Activated CD4-positive, alpha-beta T cell treated with anti-CD3 and anti-CD28 coated beads, Interleukin-2, amount 50 U/mL, for 16 hours (primary cell): ENCODE measurements at places on chromosomes 1 and 21.

DNA sequence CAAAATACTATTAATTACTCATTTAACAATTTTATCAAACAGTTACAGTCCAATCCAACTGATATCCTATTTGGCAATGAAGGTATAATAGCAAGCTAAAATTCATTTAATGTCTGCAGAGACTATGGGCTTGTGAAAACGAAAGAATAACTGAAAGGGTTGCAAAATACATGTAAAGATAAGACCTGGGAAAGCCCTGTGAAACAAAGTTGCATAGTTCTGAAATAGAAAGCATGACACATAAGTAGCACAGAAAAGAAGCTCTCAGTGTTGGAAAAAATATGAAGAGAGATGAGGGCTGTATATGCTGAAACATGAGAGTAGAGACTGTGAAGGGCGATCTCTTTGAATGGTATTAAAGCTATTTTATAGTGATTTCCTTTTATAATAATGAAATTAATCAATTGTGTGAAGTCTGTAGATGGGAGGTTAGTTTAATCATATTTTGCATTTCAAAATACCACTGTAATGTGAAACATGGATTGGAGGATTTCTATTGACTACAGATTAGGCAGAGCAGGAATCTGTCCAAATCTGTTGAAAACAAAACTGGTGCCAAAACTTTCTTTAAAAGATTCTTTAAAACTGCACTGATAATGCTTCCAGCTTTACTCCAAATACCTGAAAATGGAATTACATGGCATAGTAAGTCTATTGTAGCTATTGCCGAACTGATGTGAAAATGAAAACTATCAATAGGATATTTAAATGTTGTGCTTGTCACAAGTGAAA is 1518.9 kb upstream of the B3GALT2 start:
- no peak for DNase-seq

GRCh38 chr1:34863501-34863900 is 4.0 kb upstream of the SMIM12 start:
- DNase-seq: no peak

- no peak for DNase-seq
Observed at GRCh38 chr1:228146417-228147150, 3.1 kb upstream of the GJC2 start.

DNA sequence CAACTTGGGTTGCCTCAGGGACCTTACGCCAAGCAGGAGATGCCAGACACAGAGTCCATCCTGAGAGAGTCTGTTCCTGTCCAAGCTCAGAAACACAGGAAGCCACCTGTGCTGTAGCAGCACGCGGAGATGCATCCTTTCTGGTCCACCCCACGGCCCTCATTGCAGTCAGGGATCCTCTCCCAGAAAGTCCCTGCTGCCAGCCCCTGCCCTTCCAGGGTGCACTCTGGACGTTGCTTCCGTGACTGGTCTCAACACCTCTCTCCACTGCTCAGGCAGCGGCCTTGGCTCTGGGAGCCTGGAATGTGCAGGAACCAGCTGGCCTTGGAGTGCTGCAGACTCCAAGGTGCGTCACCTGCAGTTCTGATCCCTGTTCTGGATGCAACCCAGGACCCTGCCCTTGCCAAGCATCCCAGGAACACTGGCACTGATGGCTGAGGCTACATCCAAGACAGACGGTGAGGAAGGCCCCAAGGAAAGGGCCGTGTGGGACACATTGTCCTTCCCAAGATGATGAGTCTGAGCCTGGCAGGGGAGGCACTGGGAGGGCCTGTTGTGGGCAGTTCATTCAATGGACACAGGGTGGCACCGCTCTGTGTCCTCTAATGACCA is 21.7 kb upstream of the COL6A1 start:
- no peak for DNase-seq

GRCh38 chr1:173862769-173863223 is 5.0 kb downstream of the GAS5 start:
- peak; percentile 63 for DNase-seq

DNA sequence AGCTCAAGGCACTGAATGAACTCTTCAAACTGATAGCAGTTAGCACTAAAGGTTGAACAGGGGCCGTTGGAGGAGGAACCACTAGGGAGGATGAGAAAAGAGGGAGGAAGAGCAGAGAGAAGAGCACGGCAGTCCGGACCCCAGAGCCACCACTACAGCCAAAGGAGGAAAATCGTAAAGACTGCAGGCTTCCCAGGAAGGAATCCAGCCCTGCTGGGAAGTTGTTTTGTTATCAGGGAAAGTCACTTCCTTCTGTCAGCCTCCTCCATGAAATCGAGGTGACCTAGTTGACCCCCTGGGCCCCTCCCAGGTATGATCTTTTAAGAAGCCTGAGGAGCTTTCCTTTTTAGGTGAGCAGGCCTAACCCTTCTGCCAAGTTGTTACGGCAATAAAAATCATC is 88.2 kb downstream of the PBX1 start:
- DNase-seq: no peak

DNA sequence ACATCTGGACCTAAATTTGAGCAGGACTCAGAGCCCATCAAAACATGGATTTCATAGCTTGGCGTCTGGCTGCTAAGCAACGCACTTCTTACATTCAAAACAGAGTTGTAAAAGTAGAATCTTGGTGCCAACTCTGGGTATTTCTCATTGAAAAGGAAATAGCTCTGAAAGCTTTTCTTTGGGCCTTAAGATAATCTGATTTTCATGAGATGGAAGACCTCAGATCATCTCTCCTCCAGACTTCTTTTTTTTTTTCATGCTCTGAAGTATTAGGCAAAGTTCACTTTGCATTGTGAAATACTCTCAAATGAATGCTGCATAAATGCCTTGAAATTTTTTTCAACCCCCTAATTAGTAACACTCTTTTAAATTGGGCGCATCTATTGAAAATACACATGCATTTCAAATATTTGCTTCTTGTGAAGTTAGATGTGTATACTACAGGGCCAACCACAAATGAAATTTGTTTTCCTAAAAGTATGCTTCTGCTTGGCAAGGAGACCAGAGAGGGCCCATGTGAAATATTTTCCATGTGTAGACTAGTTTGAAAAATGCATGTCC is 4.2 kb downstream of the ADAMTS5 start:
- DNase-seq: no peak

DNA sequence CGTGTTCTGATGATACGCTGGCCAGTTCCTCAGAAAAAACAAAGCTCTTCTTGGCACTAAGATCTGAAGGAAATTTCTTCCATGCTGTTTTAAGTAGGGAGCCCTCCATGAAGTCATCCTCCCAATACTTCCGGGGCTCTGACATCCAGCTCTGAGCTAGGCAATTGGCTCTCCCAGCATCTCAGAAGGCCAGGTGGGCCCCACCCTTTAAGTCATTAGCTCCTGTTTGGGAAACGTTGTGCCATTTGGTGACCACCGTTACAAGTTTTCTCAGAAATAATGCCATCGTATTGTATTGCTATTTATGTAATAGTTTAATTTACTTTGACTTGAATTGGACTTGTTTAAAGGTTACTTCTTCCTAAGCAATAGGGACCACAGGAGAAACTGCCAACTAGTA is 130.3 kb upstream of the EDN2 start:
- DNase-seq: no peak

- DNase-seq: no peak
Observed at GRCh38 chr1:46171351-46171750, 3.5 kb upstream of the TSPAN1 start.

DNA sequence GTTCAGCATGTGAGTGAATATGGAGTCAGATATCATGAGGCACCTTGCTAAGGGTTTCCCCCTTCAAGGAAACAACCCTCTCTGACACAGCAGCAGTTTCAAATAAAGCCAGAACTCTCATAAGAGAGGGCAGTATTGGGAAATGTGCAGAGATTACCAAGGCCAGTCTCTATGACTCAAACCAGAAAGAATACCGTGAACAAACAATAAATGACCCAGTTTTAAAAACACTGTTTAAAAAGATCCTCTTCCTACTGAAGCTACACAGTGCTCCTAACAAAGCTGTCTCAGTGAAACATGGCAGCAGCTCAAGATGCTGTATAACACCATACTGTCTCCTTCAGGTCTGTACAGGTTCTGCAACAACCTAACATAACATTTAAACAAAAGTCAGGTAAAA is 102.6 kb downstream of the KIAA0319L start:
- DNase-seq: peak; percentile 48

- DNase-seq: no peak
Observed at GRCh38 chr21:32887026-32887425, 115.5 kb upstream of the PAXBP1 start.

- DNase-seq: no peak
Observed at GRCh38 chr1:11581445-11581991, 72.7 kb downstream of the FBXO2 start.

DNA sequence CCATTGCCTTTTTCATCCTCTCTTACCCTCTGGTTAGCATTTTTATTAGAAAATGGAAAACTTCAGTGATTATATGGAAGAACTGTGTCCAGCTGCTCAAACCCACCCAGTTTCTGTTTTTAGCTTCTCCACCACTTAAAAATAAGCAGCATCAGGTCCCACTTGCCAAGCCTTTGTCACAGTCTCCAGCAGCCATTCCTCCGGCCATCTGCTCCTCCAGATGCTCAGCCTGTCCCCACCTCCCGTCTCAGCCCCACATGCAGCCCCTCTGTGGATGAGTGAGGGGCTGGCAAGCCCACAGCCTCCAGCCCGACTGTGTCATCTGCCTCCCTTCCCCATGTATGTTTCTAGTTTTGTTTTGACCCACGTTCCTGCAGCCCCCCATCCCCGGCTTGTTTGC is 289.7 kb downstream of the HHAT start:
- no peak for DNase-seq

GRCh38 chr1:36223381-36223995 is 755 bp upstream of the THRAP3 start:
- DNase-seq: peak; percentile 70

- DNase-seq: no peak
Observed at GRCh38 chr1:204924013-204924759, 53.5 kb downstream of the NFASC start.

DNA sequence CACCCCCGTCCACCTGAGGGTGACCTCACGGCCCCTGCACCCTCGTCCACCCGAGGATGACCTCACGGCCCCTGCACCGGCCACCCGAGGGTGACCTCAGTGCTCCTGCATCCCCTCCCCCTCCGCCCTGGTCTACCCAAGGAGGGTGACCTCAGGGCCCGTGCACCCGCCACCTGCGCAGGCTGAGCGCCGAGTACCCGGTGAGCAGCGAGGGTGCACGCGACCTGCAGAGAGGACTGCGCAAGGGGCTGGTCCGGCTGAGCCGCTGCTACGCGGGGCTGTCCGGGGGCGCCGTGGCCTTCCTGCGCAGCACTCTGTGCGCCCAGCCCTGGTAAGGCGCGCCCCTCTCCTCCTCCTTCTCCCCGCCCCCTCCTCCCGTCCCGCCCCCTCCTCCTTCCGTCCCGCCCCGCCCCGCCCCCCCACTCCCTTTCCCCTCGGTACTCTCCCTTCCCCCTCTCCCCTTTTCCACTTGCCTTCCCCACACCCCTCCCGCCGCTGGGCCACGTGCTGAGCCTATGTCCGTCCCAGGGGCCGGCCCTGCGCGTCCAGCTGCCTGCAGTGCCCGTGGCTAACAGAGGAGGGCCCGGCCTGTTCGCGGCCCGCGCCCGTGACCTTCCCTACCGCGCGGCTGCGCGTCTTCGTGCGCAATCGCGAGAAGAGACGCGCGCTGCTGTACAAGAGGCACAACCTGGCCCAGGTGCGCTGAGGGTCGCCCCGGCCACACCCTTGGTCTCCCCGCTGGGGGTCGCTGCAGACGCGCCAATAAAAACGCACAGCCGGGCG is 28.4 kb downstream of the TRIM11 start:
- DNase-seq: peak; percentile 58

GRCh38 chr1:5119366-5120234 is 465.2 kb downstream of the AJAP1 start:
- DNase-seq: no peak

DNA sequence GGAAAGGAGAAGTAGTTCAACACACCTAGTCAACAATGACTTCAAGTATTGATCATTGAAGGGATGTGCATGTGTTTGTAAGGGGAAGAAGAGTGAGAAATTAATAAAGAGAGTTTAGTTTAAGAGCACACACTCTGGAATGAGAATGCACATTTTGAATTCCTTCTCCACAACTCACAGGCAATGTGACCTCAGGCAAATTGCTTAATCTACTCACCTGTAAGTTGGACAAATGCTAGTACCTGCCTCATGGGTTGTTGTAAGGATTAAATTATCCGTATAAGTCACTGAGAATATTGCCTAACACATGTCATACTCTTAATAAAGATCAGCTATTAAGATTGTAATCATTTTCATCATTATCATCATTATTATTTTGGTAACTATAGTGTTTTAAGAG is 204.0 kb upstream of the NFIA start:
- no peak for DNase-seq

DNA sequence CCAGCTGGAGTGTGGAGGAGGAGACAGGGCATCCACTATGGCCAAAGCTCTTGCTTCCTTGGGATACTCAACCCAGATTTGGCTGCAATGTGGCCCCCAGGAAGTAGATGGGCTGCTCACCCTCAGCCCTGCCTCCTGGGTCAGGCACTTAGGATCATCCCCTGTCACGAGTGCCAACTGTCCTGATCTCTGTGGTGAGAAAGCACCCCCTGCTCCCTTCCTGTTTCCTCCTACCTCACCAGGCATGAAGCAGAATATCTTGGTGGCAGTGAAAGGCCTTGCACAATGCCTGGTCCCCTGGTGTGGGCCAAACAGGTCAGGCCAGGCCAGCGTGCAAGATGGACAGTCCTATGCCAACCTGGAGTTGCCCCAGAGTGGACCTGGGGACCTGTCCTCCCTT is 211.7 kb downstream of the GRIK3 start:
- no peak for DNase-seq

DNA sequence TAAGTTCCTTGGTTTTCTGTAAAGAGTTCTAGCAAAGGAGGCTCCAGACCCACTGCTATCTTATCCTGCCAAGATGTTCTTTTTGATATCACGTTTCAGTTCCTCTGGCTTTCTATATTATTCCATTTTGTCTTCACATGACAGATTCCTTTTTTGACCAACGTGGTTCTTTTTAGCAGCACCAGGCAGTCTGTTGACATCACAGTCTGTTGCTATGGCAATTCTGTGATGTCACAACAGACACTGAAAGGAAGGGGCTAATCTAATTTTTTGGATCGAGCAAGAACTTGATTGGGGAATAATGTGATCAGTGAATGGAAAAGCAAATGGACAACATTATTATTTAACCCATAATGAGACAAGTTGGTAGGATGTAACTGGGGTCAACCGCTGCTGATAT is 64.5 kb upstream of the GOLT1A start:
- no peak for DNase-seq

GRCh38 chr1:7407980-7408770 is 362.9 kb upstream of the VAMP3 start:
- no peak for DNase-seq

DNA sequence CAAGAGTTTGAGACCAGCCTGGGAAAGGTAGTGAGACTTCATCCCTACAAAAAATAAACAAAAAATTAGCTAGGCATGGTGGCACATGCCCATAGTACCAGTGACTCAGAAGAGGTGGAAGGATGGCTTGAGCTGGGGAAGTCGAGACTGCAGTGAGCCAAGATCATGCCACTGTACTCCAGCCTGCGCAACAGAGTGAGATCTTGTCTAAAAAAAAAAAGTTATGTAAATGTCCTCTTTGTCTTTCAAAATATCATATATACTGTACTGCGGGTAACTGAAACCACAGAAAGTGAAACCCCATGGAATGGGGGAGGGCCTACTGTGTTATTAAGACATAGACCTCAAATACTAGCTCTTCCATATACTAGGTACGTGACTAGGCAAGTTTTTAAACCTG is 20.8 kb downstream of the ACADM start:
- DNase-seq: peak; percentile 12

GRCh38 chr21:27365394-27365793 is 398.5 kb upstream of the ADAMTS5 start:
- DNase-seq: no peak

GRCh38 chr1:111882986-111883560 is 106.4 kb downstream of the KCND3 start:
- DNase-seq: no peak

- peak; percentile 23 for DNase-seq
Observed at GRCh38 chr1:237851210-237851845, 39.4 kb downstream of the ZP4 start.
